D341Med (cell line): ENCODE measurements at places on chromosomes 7 and 10.

DNA sequence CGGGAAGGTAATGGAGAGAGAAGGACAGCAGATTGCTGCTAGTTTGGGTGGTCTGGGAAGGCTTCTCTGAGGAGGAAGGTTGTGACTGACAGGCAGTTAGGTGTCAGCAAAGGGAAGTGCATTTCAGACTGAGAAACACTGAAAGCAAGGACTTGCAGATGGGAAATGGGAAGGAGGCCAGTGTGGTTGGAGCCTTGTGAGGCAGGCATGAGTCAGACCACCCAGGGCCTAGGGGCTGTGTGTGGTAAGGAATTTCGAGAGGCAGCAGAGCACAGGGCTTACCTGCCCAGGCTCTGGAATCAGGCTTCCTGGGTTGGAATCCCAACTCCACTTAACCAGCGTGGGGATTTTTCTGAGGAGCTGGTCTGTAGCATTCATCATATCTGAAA, 53.5 kb downstream of the NRF1 start:
- DNase-seq: no peak

GRCh38 chr7:151844071-151844824, 32.7 kb downstream of the PRKAG2 start:
- no peak for DNase-seq

GRCh38 chr7:112411186-112411795, 39.0 kb upstream of the IFRD1 start:
- DNase-seq: peak; percentile 66

DNA sequence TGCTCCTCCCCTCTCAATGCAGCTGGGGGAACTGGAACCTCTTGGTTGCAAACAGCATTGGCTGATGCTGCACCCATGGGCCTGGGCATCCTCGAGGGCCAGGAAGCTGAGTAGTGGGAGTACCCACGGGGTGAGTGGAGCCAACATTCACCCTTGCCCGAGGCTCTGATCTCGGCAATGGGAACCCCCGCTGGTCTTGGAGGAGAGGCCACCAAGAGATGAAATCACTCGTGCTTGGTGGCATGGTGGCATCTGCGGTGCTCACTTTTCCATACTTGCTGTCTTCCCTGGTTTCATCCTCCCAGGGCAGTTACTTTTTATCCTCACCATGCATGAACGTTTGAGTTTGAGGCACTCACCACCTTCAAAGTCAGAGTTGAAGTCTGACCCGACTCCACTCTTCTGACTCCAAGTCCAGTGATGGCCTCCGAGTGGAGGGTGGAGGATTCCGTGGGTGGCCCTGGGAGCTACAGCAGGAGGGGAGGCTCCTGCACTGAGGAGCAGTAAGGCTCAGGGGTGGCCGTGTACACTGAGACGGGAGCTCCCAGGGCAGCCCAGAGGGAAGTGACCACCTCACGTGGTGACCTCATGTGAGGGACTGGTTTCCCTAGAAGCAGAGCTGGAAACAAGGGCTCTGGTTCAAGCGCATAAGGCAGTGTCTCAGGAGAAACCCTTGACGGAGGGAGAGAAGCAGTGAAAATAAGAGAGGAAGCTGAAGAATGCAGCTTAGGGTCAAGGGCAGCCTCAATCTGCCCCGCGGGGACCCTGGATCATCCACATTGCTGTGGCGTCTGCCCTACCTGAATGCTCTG, 349.1 kb downstream of the TCERG1L start:
- no peak for DNase-seq

DNA sequence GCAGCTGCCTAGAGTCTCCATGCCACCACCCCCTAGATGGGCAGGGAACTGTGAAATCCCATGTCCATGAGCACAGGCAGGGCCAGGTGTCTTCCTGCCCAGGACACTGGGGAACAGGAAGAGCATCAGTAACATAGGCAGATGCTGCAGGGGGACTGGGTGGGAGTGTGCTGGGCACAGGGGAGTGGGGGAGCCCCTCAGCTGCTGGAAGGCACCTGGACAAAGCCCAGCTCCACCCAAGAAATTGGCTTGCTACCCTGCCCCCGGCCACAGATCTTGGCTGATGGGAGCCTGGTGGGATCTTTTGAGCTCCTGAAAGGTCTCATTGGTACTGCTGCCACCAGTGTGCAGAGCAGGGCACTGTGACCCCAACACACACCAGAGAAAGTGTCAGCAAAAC, 66.7 kb downstream of the TCERG1L start:
- DNase-seq: no peak

- DNase-seq: no peak
These were observed 299.2 kb downstream of the IPMK start for GRCh38 chr10:57968328-57969016.

DNA sequence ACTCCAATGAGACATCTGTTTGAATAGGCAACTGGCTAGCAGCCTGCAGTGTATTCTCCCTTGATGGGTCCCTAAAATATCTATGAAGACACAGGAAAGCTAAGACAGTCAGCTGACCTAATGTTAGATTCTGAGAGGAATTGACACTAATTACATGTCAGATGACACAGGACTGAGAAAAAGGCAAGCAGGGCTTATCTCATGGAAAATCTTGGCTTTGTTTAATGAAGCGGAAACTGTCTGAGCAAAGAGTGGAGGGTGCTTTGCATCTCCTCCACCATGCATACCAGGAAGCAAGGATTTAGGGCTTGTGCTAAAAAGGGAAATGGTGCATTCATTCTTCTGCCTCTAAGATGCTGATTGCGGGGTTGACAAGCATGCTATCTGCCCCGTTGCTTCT, 135.5 kb upstream of the GLI3 start:
- DNase-seq: no peak

DNA sequence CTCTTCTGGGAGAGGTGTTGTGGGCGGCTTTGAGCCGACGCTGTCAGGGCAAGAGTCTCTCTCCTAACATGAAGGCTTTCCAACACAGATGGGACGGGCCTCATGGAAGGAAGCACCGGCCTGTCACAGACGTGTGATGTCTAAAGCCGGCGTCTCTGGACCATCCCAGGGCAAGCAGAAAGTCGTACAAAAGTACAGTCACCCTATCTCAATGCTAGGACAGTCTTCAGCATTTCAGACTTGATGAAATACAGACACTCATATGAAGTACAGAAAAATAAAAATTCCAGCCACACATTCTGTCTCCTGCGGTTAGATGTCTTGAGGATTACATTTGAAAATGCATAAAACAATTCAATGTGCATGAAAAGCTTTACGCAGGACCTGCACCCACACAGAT, 30.6 kb downstream of the CYP2W1 start:
- DNase-seq: no peak

- no peak for DNase-seq
These were observed 1.2 kb downstream of the TBXAS1 start for GRCh38 chr7:139830292-139830691.

DNA sequence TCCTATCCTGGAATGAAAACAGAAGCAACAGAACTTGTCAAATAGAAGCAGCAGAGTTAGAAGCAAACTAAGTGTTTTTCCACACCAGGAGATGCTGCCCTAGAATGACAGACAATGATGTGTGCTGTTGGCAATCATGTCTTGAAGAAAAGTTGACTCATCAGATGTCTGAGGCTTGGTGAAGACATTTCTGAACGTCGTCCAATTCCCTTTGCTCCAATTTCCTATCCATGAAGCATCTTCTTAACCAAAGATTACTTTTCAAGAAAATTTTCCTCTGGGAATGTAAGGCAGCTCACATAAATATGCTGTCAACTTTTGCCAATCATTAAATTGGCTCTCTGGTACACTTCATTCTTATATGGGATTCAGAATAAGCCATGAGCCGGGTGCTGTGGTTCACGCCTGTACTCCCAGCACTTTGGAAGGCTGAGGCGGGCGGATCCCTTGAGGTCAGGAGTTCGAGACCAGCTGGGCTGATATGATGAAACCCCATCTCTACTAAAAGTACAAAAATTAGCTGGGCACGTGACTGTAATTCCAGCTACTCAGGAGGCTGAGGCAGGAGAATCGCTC, 34.6 kb downstream of the MALSU1 start:
- no peak for DNase-seq

DNA sequence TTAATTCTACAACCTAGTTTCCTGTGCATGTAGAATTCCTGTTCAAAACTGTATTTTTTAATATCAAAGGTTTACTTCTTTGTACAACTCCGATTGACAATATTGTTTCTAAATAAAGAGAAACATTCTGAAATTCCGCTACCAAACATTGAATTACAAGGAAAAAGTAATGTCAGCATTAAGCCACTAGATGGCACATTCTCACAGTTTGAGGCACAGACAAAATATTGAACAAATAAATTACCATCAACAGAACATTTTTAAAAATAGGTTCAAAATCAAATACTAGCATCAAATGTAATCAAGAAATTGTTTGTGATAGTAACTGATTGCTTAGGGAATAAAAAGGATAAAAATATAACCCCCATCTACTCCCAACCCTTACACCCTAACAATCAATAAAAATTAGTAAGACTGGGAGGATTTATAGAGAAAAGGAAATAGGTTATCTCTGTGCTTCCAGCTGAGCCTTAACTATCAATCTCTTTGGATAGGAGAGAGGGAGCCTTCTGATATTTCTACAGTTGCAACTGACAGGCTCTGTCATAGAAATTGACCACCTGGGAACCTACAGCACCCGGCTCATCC, 86.6 kb upstream of the C7orf33 start:
- no peak for DNase-seq

- no peak for DNase-seq
These were observed 249.4 kb downstream of the NEBL start for GRCh38 chr10:20647756-20648155.

DNA sequence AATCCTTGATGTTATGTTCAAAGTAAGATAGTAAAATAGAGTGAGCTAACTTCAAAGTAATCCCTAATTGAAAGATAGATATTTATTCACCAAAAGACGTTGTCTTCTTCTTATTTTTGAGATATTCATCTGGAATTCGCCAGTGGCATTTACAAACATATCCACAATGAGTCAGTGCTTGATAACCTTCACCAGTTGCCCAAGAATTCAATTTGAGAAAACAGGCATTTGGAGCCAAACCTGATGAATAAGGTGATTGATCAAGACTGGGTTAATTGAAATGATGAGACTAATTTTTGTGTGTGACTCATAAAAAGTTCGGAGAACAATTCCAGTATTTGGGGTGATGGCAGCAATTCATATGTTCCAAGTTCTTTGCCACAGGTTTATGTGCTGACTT, 344.0 kb downstream of the ARL4A start:
- DNase-seq: no peak

GRCh38 chr7:159213253-159213652, 68.6 kb upstream of the VIPR2 start:
- DNase-seq: no peak
